ENCODE measurements at places on chromosomes 13 and 19. TPM values are rescaled to one million over a fixed set of nuclear protein-coding genes. Genes with fewer than 3 reads are reported as not detected.

DNA sequence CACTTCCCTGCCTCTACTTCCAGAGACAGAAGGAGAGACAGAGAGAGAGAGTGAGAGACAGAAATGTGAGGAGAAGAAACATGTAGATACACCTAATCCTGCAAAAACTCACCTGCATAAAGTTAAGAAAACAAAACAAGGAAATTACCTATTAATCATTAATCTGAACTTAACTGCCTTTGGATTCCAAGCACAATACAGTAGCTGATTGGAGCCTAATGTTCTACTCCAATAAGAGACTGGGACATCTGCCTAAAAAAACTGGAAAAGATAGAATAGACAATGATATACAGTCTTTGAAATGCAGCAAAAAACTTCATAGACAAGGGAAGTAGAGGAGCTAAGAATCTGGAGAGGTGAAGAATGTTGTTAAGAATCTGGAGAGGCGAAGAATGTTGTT lies 910.2 kb upstream of the SLC10A2 start:
- DNase-seq, result no peak

GRCh38 chr13:35794734-35795389 lies 318.4 kb upstream of the MAB21L1 start:
- DNase-seq, result no peak

GRCh38 chr13:24203273-24203672 lies 42.8 kb downstream of the SPATA13 start:
- no peak for DNase-seq

STAP2 gene
- polyA plus RNA-seq, result 24.5 TPM

DNA sequence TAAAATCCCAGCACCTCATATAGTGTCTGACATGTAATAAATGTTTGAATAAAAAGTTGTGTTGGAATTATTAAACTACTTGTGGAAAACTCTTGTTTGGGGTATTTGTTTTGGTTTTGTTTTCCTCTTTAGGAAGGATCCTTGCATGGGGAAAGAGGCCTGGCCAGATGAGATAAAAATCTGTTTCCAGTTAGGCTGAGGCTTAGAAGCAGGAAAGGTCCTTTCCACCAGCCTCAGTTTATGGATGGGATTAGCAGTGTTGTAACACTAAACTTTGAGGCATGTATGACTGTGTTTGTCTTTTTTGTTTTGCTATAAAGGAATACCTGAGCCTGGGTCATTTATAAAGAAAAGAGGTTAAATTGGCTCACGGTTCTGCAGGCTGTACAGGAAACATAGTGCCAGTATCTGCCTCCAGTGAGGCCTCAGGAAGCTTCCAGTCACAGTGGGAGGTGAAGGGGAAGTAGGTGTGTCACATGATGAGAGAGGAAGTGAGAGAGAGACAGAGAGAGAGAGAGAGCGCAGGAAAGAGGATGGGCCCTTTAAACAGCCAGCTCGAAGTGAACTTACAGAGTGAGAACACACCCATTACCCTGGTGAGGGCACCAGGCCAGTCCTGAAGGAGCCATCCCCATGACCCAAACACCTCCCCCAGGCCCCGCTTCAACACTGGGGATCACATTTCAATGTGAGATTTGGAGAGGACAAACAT lies 21.6 kb downstream of the SPATA13 start:
- DNase-seq, result no peak

POU2F2 gene
- 1.3 TPM for polyA plus RNA-seq

DNA sequence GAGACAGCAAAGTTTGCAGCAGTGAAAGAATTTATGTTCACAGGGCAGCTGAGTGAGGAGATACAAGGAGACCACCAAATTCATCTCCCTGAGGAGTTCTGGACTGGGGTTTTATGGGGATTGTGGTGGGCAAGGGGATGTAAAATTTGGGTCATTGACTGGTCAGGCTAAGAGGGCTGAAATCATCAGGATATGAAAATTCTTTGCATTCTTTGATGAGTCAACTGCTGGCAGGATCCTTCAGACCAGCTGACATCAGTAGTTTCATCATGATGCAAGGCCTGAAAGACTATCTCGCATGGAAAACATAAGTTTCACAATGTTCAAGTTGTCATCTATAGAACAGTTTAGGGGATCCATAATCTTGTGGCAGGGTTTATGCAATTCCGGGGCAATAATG lies 869.5 kb upstream of the PCDH9 start:
- no peak for DNase-seq

RAB20 gene
- polyA plus RNA-seq, result 8.3 TPM

DNA sequence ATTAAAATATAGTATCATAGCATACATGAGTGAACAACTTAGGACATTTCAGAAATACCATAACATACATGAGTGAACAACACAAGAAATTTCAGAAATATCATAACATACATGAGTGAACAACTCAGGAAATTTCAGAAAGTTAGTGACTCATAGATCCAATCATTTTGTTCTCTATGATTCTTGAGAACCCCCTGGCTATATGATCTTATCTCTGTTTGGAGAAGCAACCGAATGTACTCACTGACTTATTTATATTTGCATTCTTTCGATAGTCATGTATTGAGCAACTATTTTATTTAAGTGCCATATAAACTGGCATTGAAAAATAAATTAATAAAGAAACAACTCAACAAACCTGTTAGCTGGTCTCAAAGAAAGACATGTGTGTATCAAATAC lies 251.1 kb downstream of the EFNB2 start:
- DNase-seq, result no peak

- no peak for DNase-seq
These were observed 671.0 kb downstream of the SLITRK1 start for GRCh38 chr13:83211301-83211700.

DNA sequence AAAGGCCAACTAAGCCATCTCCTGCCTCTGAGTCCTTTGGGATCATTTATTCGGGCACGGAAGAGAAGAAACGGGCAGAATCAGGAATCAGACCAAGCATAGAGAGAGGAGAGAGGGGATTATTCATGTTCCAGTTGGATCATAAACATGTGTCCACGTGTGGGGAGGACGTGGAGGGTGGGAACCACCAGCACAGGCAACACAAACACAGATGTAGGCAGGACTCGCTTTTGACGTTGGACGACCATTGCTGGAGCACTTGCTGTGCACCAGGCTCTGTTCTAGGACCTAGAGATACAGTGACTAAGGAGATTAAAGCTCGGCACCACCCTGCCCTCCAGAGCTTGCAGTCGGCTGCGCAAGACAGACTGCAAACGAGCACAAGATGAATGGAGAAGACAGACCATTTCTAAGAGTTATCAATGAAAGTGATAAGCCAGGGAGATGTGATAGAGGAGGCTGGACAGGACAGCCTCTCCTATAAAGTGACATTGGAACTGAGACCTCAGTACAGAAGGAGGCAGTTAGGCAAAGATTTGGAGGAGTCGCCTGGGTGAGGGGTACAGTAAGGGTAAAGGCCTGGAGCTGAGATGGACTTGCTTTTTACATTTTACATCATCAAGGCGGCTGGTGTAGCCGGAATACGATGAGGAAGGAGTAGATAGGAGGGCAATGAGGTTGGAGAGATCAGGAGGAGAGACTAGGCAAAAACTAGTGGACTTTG lies 716 bp downstream of the SH2D3A start:
- no peak for DNase-seq

DNA sequence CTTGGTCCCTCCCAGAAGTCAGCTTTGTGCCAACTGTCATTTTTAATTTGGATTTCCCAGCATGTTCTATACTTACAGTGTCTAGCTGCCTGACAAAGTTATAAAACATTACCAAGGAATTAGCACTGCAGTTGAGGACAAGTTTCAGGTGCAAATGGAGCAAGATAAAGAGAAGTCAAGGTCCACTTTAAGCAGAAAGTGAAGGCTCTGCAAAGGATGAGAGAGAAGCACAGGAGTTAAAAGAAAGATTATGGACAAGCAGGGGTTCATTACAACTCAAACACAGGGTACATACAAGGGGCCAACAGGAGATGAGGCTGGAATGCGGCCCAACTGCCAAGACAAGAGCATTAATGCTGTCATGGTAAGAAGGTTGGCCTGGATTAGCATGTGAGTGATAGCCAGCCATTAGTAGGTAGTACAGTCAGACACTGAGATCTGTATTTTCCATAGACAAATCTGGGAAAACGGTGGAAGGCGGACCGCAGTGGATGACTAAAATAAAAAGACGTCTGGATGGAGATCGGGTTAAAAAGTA lies 17.6 kb downstream of the UBL3 start:
- no peak for DNase-seq

DNA sequence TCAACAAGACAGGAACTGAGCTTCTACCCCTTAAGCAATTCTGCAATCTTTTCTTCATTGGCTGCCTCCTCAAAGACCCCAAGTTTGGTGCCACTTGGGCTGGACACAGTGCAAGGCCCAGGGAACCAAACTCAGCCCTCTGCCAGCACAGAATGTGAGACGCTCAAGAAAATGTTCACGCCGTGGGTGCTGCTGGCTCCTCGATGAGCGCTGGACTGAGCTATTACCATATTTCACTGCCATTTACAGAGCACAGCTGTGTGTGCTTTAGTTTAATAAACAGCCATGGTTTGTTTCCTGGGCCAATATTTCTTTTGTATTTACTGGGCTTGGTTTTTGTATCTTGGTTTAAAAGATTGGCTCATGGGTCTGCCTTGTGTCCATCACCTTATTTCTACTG lies 138.8 kb upstream of the VSTM2B start:
- no peak for DNase-seq

DNA sequence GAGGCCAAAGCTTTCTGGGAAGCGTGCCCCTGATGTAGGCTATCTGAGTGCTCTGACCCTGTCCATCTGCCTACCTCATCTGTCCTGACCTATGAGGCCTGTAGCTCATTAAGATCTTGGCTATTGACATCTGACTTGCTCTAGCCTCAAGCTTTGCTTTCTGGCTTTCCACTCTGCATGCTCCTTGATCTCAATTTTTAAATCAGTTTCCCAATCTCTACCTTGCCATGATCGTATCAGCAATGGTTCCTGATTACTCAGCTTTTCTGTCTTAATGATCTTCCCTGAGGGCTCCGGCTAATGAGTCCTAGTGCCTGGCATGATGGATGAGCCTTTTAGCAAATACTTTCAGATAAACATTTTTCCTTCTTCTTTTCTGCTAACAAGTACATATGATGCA lies 262.0 kb downstream of the NDFIP2 start:
- no peak for DNase-seq

- no peak for DNase-seq
These were observed 144.6 kb downstream of the NBEA start for GRCh38 chr13:35086667-35087066.

DNA sequence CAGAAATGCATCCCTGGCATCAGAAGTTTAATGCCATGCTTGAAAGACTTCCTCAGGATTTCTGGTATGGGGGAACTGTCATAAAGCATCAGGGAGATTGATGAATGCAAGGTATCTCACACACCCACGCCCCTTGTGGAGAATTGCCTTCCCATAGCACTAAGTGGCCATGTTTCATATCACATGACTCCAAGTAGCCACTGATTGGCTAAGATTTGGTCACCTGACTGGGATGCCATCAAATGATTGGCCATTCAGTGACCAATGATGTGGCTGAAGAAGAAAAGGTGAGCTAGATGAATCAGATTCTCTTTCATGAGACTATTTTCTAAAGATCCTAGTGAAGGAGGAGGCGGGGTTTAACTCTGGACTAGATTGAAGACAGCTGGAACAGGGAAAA lies 7.3 kb downstream of the KLK8 start:
- DNase-seq, result no peak

UGGT2 gene
- 35.6 TPM for polyA plus RNA-seq

- DNase-seq, result peak; percentile 27
These were observed 44.9 kb upstream of the USPL1 start for GRCh38 chr13:30572859-30573275.

PRR20E gene
- not detected for polyA plus RNA-seq

DNA sequence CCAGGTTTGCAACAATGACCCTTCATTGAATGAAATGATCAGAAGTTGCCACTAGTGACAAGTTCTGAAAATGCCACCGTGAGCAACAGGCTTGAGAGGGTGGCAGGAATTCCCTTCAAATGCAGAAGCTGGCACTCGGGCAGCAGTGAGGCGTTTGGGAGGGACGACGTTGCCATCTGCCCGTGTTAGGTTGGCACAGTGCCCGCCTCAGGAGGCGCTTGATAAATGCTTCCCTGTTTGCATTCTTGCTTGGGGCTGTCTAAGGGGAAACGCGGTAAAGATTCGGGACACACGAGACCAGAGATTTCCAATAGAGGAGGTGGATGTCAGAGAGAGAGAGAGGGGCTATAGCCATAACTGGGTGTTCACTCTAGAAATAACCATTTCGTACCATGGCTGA lies 101.9 kb downstream of the TEX29 start:
- no peak for DNase-seq

DNA sequence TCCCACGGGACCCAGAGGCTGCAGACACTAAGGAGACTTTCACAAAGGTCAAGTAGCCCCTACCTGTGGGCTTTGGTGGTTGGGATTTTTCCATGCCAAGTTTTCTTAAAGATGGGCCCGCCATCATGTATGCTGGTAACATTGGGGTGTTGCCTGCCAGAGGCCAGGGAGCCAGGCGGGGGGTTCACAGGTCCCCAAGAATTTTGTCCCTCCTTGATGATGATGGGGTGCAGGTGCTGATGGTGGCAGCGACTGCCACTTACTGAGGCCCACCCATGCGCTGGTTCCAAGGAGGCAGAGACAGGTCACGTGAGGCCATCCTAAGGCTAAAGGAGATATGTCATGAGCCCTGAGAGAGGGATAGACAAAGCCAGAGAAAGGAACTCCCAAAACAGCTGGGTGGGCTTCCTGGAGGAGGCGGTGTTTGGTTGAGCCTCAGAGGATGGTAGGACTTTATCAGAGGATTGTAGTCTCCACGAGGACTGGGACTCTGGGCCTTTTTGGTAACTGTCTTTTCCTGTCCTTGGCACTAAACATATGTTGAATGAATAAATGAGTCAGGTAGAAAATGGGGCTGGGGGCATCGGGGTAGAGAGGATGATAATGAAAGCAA lies 14.4 kb downstream of the PLEKHF1 start:
- no peak for DNase-seq

DNA sequence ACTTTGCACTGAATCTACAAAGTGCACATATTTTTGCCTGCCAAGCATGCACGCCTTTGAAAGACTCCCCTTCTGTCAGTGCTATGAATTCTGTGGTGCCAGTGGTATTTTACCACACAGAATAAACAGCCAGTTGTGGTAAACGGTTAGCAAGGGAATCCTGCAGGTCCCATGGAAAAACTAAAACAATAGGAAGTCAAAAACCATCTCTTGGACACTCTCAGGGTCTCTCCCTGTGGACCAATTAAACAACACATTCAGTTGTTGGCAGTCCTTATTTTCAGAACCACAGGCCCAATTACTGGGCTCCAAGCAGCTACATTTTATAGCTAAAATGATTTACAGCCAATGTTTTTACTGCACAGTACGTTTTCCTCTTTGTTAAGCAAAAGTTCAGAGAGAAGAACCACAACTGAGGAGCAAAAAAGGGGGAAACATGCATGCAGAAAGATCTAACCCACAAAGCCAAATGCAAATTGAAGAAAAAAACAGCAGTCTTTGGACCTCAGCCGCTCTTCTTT lies 116.9 kb downstream of the KCTD12 start:
- DNase-seq, result no peak

HCST gene
- polyA plus RNA-seq, result 2.8 TPM

NCLN gene
- 33.5 TPM for polyA plus RNA-seq

PCDH9 gene
- 16.0 TPM for polyA plus RNA-seq

GRCh38 chr19:7942981-7943443 lies 454 bp downstream of the TIMM44 start:
- no peak for DNase-seq

- DNase-seq, result no peak
These were observed 13.8 kb upstream of the OR10H1 start for GRCh38 chr19:15829306-15829698.

- no peak for DNase-seq
These were observed 65.8 kb upstream of the STARD13 start for GRCh38 chr13:33351319-33351718.
